ENCODE measurements at places on chromosomes 2 and 18.
A peak's percentile ranks its signal among the peaks of the same experiment; 100 is the strongest.

- no peak for DNase-seq
Measured at GRCh38 chr2:157164370-157164769, 93.1 kb upstream of the GALNT5 start.

DNA sequence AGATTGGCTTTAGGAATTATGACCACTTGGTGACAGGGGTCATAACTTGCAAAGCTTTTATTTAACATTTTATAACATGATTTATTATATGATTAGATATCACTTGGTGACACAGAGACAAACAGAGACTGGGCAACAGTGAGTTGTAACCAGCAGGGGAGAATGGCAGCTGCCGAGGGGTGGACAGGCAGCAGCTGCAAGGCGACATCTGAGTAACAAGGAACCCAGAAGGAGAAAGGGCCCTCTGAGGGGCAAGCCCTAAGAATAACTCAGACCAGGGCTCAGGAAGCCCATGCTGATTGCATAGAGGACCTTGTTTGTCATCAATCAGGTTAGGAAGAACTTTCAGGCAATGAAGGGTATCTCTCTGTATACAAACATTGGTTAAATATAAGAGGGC lies 339.9 kb upstream of the SOX11 start:
- DNase-seq: no peak

GRCh38 chr2:96156011-96156820 lies 11.0 kb upstream of the DUSP2 start:
- no peak for DNase-seq

DNA sequence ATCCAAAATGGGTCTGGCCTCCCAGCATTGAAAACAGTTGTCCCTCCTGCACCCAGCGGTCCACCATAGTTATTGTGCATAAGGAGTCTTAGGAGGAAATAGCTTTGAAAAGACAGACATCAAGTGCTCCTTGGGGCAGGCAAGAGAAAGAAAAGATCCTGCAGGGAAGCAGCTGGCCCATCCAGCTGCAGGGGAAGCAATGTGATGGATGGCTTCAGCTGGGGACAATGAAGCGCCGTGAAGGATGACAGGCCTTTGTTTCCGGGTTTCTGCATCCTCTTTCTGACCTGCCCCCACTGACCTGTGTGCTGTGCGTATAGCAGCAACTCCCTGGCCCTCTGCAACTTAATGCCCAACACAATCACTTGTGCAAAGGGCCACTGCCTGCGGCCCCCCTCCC lies 142.9 kb upstream of the NCKAP5 start:
- no peak for DNase-seq

- no peak for DNase-seq
Measured at GRCh38 chr18:11179959-11180519, 30.7 kb upstream of the PIEZO2 start.

- DNase-seq: no peak
Measured at GRCh38 chr18:42742969-42743368, 372.5 kb downstream of the RIT2 start.

DNA sequence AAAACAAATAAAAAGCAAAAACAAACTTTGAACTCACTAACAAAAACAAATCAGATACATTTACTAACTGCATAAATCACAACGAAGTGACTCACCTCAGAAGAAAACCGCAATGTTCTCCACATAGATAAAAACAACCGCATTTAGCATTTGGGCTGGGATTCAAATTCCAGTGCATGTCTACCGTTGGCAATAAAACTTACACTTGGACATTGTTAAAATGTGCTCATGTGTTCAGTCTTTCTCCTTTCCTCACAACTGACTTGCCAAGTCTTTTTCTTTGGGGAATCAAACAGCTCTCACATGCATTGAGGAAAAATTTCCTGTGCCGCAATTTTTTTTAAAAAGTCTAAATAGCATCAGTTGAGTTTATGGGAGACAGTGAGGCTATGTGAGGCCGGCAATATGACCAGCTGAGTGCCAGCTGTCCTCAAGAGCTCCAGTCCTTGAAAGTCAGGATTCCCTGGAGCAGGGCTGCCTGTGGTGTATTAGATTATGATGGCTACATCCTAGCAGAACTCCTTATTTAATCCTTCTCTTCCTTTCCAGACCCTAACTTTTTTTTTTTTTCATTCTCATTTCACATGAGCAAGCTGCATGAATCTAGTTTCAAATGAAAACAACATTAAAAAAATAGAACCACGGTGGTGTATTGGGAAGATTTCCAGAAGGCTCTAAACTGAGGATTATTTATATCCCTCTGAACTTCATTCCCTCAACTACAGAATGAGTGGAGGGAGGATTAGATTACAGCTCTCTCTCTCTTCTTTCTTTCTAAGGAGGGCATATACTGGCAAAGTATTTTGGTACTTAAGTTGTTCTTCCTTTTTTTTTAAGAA lies 70.2 kb upstream of the MEIS1 start:
- DNase-seq: no peak

DNA sequence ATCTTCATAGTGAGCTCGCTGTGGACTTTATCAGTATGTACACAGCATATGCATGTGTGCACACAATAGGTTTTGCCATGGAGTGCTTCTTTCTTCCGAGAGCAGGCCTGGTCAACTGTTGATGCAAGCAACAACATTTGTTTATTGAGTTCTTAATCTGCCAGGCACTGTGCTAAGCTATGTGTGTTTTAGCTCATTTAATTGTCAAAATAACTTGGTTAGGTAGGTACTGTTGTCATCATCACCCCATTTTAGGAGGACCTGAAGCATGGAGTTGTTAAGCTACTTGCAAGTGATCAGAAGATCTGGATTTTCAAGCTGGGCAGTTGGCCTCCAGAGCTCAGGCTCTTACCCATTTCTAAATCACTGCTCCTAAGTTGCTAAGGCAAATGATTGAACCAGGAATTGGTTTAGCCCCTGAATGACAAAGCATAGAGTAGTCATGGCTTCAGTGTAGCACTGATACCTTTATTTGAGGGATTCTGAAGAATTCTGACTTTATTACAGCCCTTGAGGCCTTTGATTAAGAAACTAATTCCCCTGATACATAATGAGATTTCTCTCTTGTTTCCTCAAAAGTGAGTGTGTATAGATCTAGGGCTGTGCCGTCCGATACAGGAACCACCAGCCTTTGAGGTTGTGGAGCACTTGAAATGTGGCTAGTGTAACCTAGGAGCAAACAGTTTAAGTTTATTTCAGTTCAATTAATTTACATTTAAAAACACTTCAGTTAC lies 132.9 kb downstream of the FMNL2 start:
- no peak for DNase-seq

DNA sequence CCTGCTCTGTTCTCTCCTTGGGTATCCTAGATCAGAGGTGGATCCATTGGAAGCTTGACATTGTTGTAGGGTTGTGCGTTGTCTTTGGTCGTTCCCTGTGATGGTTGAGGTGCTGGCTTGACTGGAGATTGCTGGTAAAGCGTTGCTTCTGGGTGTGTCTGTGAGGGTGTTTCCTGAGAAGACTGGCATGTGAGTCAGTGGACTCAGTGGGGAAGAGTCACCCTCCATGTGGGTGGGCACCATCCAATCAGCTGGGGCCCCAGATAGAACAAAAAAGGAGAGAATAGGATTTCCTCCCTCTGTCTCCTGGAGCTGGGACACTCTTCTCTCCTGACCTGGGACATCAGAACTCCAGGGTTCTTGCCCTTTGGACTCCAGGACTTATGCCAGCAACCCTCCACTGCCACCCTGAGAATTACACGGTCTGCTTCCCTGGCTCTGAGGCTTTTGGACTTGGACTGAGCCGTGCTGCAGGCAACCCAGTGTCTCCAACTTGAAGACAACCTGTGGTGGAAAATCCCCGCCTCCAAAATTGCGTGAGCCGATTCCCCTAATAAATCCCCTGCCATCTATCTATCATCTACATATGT lies 14.8 kb upstream of the REEP1 start:
- no peak for DNase-seq

DNA sequence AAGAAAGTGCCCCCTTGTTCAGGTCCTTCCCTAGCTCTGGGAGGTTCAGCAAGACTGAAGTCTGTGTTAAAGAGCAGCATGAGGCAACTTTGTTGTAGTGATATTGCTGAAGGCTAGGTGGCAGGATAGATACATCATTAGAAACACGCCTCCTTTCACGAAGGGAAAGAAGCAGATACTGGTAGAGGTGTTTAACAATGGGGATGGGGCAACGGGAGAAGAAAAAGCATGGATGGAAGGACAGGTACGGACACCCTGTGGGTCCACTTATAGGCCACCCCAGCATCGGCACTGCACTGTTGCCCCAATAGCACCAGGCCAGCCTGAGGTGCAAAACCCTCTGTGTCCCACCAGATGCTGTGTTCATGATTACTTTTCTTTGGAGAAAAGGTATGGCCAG lies 3.5 kb upstream of the IGFBP5 start:
- peak; percentile 77 for DNase-seq

DNA sequence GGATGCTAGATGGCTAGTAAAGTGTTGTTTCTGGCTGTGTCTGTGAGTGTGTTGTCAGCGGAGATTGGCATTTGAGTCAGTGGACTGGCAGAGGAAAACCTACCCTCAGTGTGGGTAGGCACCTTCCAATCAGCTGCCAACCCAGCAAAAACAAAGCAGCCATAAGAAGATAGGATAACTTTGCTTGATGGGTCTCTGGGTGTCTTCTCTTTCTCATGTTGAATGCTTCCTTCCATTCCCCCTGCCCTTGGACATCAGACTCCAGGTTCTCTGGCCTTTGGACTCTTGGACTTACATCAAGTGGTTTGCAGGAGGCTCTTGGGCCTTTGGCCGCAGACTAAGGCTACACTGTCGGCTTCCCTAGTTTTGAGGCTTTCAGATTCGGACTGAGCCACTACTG lies 429.0 kb upstream of the ZNF804A start:
- DNase-seq: no peak

- no peak for DNase-seq
Measured at GRCh38 chr18:75785206-75785605, 357.7 kb upstream of the SMIM21 start.

- DNase-seq: no peak
Measured at GRCh38 chr2:132844585-132844984, 174.6 kb upstream of the LYPD1 start.

- DNase-seq: no peak
Measured at GRCh38 chr18:192801-193200, 34.4 kb downstream of the USP14 start.

GRCh38 chr2:224025874-224026273 lies 13.2 kb downstream of the SERPINE2 start:
- no peak for DNase-seq

- DNase-seq: no peak
Measured at GRCh38 chr2:177188482-177189469, 23.8 kb upstream of the HNRNPA3 start.

GRCh38 chr2:2974982-2975381 lies 402.6 kb downstream of the EIPR1 start:
- DNase-seq: no peak

DNA sequence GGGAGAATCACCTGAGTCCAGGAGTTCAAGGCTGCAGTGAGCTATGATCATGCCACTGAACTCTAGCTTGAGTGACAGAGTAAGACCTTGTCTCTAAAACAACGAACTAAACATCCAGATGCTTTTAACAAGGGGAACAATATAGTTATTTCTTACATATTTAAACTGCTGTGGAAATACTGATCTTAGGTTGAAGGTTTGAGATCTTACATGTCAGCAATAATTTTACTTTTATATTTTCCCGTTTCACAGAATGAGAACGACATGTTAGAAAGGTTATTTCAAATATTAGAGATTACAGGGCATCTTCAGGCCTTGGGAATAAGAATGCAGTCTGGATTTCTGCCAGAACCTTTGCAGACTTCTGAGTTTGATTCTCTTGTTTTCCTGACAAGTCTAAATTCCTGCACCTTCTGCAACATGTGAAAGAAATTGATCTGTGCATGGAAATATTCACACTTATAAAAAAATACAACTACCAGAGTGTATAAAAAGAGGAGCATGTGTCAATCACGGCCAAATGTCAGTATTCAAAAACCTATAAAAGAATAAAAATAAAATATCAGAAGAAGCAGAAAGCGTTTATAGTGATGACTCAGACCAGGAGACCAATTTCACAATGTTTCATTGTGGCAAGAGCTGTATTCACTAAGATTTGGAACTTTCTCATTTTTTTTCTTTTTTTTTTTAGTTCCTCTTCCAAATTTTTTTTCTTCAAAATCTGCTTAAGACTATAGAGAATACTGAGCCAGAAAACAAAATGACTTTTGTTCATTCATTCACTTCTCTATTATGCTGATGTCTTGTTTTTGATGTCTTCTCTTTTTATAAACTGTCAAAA lies 29.6 kb downstream of the COLEC12 start:
- DNase-seq: no peak

DNA sequence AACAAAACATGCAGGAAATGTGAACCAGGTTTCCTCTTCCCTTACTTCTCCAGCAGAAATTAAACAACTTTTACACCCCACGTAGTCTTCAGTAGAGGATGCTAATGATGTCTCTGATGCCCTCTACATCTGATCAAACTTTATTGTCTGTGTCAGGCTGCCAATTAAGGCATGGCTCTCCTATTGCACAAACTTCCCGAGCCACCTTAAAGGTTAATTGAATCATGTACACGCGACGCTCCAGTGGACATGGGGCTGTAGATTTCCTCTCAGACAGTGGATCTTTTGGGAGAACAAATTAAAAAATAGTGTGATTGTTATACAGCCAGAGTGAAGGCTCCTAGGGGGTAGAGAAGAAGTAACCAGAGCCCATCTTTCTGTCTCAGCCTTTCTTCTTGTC lies 301.6 kb downstream of the SMAD2 start:
- DNase-seq: no peak

- no peak for DNase-seq
Measured at GRCh38 chr18:13070460-13070859, 79.3 kb downstream of the CEP192 start.

GRCh38 chr2:112836163-112836560 lies 417 bp downstream of the IL1B start:
- DNase-seq: no peak

DNA sequence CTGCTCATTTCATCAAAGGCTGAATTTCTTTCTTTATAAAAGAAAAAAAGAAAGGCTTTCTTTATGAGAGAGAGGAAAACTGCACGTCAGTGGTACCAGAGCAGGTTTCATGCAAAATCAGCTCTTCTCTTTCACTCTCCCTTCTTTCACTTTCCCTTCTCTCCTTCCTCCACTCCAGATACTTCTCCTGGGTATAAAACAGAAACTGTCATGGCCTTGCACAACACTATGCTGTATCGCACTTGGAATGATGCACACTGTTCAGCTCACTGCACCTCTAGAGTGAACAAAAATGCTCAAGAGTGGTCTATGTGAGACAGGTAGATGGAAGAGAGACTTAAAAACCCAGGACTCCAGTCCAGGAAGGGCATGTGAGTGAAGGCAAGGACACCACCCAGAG lies 73.8 kb downstream of the KLF7 start:
- DNase-seq: no peak

- no peak for DNase-seq
Measured at GRCh38 chr2:216328347-216328746, 43.9 kb downstream of the MARCHF4 start.

- no peak for DNase-seq
Measured at GRCh38 chr2:6089474-6089873, 397.3 kb downstream of the SOX11 start.

GRCh38 chr2:128091726-128092080 lies 703 bp downstream of the UGGT1 start:
- no peak for DNase-seq
